Right atrium auricular region (tissue), 2 donors: ENCODE measurements at places on chromosomes 2 and 18.

DNA sequence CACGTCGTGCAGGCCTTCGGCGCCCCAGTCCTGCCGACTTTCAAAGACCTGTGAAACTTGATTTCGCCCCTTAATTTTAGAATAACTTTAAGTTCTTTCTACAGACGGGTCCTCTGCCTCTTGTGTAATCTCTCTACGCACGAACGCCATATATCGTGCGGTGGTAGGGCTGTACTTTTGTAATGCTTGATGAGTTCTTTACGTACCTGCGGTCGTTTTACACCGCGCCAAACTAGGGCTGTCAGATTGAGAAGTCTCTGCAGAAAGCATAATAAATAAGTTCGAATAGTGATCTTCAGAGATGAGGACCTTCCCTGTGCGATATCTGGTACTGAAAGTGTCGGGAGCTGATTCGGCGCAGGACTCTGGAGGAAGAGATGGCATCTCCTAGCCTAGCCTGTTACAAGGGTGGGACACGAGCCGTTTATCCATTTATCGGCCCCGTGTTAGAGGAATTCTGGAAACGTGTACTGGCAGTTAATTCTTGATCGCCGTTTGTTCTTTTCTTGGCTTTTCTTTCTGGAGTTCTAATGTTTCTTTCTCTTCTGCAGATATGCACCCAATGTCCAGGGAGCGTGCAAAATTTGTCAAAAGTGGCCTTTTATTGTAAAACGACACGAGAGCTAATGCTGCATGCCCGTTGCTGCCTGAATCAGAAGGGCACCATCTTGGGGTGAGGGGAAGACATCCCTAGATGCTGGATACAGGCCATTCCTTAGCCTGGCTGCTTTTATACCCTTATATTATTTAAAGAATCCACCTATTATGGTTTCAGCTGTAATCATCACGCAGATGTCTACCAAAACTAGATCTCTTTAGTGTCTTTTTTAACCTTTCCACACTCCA, 781 bp upstream of the SLC5A6 start:
- no peaks in the 10 kb centered on the region for H3K27me3 ChIP-seq
- H3K36me3 ChIP-seq, result no peaks in the 10 kb centered on the region
- DNase-seq, result no peak
- H3K4me1 ChIP-seq, result peaks cover 27% of the 10 kb centered on the region
- H3K27ac ChIP-seq, result peak overlapping the region; percentile 91

GRCh38 chr2:85247610-85248009, 80.2 kb downstream of the TGOLN2 start:
- no peaks in the 10 kb centered on the region for H3K27me3 ChIP-seq
- H3K36me3 ChIP-seq, result no peaks in the 10 kb centered on the region
- no peak for DNase-seq
- H3K4me1 ChIP-seq, result no peaks in the 10 kb centered on the region
- no peak overlapping the region for H3K4me3 ChIP-seq
- H3K27ac ChIP-seq, result peak overlapping the region; percentile 71

GRCh38 chr18:9211955-9212354, 75.4 kb downstream of the ANKRD12 start:
- H3K36me3 ChIP-seq, result peaks cover 33% of the 10 kb centered on the region
- DNase-seq, result no peak
- H3K27ac ChIP-seq, result no peak overlapping the region
- H3K27me3 ChIP-seq, result no peaks in the 10 kb centered on the region
- H3K4me1 ChIP-seq, result no peaks in the 10 kb centered on the region
- no peak overlapping the region for H3K4me3 ChIP-seq

GRCh38 chr18:14961991-14962390, 214.0 kb downstream of the ANKRD30B start:
- no peaks in the 10 kb centered on the region for H3K4me1 ChIP-seq
- H3K36me3 ChIP-seq, result no peaks in the 10 kb centered on the region
- H3K27ac ChIP-seq, result no peak overlapping the region
- no peak for DNase-seq
- H3K27me3 ChIP-seq, result no peaks in the 10 kb centered on the region
- H3K4me3 ChIP-seq, result no peak overlapping the region

GRCh38 chr18:49100226-49100968, 149.6 kb upstream of the SMAD7 start:
- H3K36me3 ChIP-seq, result no peaks in the 10 kb centered on the region
- no peak for DNase-seq
- no peak overlapping the region for H3K27ac ChIP-seq
- no peak overlapping the region for H3K4me3 ChIP-seq
